RCC 7860 (cell line): ENCODE measurements at places on chromosomes 12 and 14.
A peak's percentile ranks its signal among the peaks of the same experiment; 100 is the strongest.

- DNase-seq: no peak
Observed at GRCh38 chr12:3557791-3558620, 67.0 kb downstream of the PRMT8 start.

DNA sequence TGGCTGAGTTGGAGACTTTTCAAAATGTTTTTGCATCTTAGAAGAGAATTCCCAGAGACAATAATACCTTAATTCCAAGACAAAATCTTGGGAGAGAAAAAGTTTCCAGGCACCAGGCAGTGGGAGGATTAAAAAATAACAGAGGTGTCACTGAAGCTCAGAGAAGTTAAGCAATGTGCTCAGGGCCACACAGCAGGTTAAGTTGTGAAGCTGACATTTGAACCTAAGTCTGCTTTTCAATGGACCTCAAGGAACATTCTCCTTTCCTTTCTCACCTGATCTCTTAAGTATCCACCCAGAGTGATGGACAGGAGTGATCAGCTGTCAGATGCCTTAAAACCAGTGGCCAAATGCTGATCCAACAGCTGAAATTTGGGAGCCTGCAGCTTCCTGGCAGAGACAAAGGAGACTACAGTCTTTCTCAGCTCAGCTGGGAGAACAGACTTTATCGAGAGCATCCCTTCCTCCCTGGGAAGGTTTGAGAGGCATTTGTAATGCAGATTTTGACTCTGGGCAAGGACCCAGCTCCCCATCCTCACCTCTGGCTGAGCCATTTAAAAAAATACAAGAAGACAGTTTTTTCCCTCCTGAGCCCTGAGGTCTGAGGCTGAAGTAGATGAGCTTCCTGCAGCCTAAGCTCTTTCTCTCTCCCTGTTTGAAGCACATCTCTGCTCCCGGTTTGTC lies 174.9 kb upstream of the RPH3A start:
- DNase-seq: no peak

GRCh38 chr12:57936513-57936883 lies 4.9 kb upstream of the ATP23 start:
- DNase-seq: no peak

DNA sequence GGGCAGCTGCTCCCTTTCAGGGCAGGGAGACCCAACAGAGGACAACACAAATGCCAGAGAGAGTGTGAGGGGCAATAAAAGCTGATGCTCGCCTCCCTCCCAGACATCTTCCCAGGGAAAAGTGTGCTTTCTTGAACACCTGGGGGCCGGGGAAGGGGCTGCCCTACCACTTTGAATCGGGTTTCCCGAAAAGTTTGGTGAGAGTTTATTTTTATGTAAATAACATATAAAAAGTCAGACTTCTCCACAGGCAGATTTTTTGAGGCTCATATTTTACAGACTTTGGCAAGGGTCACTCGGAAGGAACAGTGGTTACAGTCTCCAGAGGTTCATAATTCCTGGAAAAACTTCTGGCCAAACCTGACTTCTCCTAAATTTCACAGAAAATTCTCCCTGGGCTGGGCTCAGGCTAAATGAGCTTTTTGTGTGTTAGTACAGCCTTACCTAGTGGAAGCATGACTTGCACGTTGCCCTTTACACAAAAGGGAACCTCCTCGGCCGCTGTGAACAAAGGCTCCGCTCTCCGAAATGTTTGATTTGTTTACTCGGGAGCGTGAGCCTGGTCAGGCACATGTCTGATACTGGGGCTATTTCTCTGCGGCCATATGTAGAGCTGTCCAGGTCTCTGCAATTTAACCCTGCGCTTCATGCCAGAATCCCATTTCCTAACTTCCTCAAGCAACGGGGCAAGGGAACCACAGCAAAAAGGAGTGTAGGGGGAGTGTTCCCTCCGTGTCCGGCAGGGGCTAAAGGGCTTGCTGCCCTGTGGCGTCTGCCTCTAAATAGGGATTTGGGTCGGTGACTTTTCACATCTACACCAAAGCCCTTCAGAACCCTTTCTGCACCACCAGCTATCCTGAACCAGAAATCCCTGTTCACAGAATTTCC lies 3.4 kb downstream of the RTL1 start:
- no peak for DNase-seq

GRCh38 chr12:88298761-88299242 lies 156.7 kb downstream of the TMTC3 start:
- peak; percentile 99 for DNase-seq

DNA sequence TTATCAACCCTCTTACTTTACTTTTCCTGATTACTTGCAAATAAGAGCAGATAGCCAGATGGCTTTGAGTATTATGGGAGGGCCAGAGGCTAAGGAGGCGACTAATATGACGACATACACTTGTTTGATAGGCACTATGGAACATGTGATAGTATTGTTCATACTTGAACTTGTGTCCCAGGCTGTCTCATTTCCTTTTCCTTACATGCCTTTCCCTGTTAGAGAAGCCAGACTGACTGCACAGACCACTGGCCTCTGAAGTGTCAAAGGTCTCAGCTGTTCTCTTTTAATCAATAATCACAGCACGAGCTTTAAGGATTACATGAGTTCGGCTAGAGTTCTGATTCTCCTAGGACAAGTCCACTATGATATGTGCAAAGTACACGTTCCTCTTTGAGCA lies 326.0 kb downstream of the PRKD1 start:
- no peak for DNase-seq

- no peak for DNase-seq
Observed at GRCh38 chr12:107731366-107731765, 29.6 kb downstream of the PRDM4 start.

GRCh38 chr12:38921025-38921677 lies 15.8 kb upstream of the CPNE8 start:
- peak; percentile 56 for DNase-seq

DNA sequence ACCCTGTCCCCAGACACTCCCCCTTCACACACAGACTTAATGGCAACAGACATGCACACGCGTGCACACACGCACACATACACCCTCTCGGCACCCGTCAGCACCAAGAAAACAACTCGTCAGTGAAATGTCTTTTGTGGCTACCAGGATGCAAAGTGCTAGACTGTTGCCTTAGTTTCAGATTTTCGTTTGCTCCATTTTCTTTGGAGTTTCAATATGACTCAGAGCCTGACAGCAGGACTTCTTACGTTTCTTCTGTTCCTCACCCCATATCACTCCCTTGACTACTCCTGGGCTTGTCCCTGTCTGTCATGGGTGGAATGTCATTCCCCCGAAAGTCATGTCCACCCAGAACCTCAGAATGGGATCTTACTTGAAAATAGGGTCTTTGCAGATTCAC lies 182.9 kb downstream of the GLT1D1 start:
- no peak for DNase-seq
